Activated T-helper 1 cell treated with anti-CD3 and anti-CD28 coated beads, Interleukin-2, amount 50 U/mL, for 16 hours (primary cell): ENCODE measurements at places on chromosomes 16 and 17.
A peak's percentile ranks its signal among the peaks of the same experiment; 100 is the strongest.

DNA sequence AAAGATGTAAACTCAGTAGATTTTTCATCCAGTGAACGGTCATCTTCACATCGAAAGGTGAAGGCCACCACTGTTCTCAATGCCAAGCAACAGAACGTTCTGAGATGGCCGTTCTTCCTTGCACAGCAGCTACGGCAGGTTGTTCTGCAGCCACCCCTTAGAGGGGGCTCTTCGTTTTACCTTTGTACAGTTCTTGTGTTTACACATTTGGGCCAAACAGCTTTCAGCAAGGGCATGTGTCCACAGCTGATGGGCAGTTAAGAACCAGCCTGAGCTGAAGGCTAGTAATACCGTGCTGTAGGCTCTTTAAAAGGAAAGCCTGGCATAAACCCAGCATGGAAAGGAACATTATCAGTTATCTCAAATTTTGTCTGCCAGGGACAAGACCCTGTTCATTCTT lies 15.9 kb downstream of the PLD6 start:
- DNase-seq, result no peak

GRCh38 chr16:83779886-83780285 lies 27.9 kb upstream of the HSBP1 start:
- no peak for DNase-seq

DNA sequence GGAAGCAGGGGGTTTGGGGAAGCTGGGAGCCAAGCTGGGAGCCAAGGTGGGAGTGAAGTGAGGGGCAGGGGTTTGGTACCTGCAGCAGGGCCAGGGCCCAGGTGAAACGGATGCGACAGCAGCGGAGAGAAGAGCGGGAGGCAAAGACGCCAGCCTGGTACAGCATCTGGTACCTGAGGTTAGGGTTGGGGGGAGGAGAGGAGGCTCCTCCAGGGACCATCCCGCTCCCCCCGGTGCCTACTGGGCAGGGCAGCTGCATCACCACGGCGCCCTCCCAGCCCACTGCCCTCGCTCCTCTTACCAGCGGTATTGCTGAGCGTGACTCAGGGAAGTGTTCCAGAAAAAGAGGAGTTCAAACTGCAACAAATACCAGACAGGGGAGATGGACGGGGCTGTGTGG lies 9.8 kb downstream of the CLN3 start:
- no peak for DNase-seq

DNA sequence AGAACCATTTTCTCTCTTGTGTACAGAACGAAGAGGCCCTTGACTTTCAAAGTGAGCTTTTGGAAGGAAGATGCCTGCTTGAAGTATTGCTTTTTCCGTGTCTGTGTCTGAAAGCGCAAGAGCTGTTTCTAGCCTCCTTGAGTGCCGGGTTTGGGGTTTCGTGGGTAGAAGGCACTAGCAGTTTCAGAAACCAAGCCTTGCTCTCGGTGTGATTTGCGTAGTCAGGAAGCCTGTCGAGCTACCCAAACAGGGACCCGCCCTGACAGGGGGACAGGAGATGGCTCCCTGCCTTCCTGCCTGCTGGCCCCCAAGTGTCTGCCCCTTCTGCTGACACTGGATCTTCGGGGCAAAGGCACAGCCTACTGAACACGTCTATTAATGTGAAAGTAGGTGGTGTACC lies 322.0 kb downstream of the MAF start:
- peak; percentile 48 for DNase-seq

GRCh38 chr16:85286951-85287814 lies 174.9 kb upstream of the CIBAR2 start:
- no peak for DNase-seq

GRCh38 chr17:42225646-42226045 lies 31.4 kb upstream of the GHDC start:
- no peak for DNase-seq

- no peak for DNase-seq
Observed at GRCh38 chr17:38717139-38717745, 12.2 kb downstream of the MLLT6 start.

DNA sequence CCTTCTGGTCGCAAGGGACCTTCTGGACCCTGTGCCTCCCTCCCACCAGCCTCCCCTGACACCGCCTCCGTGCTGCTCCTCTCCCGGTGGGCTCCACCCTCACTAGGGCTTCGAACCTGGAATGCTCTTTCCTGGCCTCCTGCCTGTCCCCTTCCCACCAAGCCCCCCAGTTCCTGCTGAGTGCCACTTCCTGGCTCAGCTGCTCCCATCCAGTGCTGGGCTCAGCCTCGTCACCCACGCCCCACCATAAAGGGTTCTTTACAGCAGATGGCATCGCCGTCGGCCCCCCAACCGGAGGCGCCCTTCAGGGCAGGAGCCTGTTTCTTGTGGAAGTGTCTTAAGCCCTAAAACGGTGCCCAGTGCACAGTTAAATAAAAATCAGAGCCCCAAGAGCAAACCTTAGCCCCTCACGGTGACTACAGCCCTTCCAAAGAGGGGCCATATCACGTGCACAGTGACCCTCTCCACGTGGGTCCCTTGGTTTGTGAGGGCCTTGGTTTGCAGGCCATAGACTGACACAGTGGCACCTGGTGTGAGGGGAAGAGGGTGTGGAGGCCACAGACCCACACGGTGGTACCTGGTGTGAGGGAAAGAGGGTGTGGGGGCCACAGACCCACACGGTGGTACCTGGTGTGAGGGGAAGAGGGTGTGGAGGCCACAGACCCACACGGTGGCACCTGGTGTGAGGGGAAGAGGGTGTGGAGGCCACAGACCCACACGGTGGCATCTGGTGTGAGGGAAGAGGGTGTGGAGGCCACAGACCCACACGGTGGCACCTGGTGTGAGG lies 111.4 kb downstream of the METRNL start:
- no peak for DNase-seq

DNA sequence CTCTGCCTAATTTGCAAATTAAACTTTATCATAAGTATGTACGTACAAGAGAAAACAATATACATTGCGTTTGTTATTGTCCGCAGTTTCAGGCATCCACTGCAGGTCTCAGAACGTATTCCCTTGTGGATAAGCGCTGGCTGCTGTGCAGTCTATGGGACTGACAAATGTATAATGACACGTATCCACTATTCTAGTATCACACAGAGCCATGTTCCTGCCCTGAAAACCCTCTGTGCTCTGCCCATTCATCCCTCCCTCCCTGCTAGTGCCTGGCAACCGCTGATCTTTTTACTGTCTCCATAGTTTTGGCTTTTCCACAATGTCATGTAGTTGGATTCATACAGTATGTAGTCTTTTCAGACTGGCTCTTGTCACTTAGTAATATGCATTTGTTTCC lies 179.4 kb downstream of the MAF start:
- no peak for DNase-seq

- DNase-seq, result no peak
Observed at GRCh38 chr17:4807605-4808377, 839 bp downstream of the PLD2 start.

DNA sequence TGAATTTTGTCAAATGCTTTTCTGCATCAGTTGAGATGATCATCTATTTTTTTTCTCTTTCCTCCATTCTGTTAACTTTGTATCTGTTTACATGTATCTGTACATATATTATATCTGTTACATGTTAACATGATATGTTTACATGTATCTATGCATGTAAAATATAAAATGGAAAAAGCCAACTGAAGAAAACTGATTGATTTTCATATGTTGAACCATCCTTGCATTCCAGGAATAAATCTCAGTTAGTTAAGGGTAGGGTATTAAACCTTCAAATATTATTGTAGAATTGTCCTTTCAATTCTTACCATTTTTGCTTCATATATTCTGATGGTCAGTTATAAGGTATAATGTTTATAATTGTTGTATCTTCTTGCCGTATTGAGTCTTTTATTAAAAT lies 336.1 kb downstream of the ZFHX3 start:
- no peak for DNase-seq

- no peak for DNase-seq
Observed at GRCh38 chr17:79722787-79723186, 8.0 kb upstream of the ENPP7 start.

DNA sequence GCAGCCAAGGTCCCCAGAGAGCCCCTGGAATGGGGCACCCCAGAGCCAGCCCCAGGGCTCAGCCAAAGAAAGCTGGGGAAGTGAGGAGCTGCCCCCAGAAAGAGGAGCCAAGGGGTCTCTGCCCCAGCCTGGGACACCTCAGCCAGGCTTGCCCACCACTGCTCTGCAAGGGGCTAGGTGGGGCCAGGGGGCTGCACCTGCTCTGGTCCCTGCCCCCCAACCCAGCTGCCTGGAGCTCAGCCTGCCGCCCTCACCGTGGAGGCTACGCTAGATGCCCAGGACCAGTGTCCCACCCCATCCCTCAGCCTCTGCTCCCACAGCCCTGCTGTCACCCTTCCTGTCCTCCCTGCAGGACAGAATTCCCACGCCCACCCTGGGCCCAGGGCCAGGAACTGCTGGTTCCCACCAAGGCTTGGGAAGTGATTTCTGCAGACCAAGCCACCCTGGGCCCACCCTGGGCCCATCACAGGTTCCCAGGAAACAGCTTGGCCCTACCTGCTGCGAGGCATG lies 28.1 kb upstream of the KRT17 start:
- DNase-seq, result no peak

DNA sequence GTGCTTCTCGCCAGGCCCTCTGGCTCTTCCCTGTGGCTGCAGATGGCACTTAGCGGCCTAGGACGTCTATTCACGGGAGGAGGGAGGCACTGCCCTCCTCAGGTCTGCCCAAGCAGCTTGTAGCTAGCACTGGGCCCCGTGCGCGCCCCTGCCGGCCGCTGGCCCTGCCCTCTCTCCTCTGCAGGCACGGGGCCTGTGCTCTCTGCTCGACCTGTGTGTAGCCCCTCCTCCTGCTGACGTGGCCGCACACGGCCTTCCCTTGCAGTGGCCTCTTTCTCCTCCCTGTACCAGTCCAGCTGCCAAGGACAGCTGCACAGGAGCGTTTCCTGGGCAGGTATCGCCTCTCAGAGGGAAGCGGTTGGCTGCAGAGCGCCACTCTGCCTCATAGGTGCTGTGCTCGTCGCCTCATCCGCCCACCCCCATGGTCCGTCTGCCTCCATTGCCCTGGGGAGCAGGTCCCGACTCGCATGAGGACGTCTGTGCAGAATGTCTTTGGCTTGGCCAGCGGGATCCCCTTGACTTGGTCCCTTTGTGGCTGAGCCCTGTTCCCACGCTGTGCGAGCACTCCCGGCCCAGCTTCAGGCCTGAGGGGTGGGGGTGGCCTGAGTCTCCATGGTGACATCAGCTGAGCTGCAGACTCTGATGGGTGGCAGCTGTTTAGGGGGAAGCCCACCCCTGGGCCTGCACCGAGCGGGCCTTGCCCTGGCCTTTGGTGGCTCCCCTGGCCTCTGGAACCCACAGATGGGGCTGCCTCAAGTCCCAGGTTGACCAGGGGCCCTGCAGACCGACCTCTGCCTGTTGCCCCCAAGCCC lies 34.6 kb downstream of the TSC2 start:
- no peak for DNase-seq

GRCh38 chr17:57518587-57519581 lies 226.2 kb downstream of the CCDC182 start:
- DNase-seq, result no peak

DNA sequence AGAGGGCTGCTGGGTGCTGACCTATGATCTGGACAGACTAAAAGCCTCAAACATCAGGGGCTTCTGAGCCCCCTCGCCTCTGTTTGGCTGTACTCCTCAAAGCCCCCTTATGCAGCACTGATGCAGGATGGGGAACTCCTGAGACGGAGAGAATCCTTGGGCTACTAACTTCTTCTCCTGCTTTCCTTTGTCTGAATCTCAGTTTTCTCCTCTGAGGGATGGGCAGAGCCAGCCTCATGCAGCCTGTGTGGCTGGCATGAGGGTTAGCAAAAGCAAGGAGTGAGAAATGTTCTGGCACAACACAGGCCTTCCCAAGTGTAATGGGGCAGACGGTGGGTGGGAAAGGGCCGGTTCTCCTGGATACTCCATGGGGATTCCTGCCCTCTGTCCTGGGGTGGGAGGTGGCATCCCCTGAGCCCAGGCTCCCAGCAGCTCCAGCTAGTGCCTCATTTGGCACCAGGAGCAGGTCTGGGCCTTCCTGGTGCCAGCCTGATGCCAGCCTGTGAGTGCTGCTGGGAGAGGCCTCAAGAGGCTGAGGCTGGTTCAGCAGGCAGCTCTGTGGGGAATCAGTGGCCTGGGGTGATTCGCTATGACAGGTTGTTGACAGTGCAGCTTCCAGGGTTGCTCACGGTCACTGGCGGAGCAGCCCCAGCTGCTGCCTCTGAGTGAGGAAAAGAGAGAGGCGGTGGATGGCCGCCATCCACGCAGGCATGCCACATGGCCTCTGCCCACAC lies 4.0 kb upstream of the BRD7 start:
- DNase-seq, result no peak

DNA sequence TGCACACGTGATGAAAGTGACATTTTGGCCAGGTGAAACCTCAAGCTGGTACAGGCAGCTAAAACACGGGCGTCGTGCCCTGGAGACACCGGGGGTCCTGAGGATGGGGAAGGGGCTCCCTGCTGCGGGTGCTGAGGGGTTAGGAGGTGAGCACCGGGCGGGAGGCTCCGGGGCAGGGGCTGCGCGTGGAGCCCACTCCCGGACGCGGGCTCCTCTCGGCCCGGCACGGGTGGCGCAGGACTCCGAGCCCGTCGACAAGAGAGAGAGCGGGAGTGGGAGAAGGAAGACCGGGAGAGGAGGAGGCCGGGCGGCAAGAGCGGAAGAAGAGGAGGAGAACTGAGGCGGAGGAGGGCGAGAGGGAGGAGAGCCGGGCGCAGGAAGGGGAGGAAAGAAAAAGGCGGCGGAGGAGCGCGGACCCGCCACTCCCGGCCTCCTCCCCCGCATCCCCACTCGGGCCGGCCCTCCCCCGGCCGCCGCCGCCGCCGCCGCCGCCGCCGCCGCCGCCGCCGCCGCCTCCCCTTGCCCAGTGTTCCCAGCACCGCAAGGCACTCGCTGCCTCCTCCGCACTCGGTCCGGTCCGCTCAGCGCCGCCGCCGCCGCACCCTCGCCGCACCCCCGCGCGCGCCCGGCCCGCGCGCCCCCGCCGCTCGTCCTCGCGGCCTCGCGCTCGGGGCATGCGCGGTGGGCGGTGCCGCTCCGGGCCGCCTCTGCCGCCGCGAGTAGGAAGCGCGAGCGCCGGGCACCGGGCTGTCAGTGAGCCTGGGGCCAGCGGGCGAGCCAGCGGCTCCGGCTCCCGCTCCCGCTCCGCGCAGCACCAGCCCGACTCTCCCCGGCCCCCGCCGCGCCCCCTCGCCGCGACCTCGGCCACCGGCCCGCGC lies at the start of gene PRKCA:
PRKCA (plus strand) TSS at position 750 of the 878 bp plus-strand sequence.
- peak; percentile 60 for DNase-seq
